ENCODE measurements at places on chromosomes 4 and X.

DNA sequence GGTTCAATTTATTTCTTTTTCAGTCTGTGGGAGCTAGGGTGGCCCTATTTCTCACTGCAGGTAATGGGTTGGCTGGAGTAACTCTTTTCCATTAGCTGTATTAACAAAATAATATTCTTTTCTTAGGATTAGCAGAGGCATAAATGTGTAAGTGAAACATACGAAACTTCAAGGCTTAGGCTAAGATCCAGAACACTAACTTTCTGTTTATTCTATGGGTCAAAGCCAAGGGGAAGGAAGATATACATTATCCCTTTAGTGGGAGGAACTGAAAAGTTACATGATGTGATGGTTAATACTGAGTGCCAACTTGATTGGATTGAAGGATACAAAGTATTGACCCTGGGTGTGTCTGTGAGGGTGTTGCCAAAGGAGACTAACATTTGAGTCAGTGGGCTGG is 66.4 kb downstream of the DCAF8L2 start:
- DNase-seq = no peak

DNA sequence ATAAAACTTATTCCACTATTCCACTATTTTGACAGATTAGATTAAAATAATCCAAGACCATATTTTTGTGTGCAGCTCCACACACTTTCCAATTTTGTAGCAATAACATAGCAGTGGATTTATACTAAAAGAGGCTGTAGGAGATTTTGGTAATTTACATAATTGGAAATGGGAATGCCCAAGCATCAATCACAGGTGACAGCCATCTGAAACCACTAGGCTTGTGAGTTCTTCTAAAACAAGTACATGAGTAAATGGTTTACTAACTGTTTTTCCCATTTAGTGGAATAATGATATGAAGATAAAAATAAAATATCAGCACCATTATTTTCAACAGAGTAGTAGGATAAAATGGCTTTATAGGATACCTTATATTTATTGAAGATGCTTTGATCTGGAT is 4.4 kb downstream of the ANK2 start:
- DNase-seq = no peak

DNA sequence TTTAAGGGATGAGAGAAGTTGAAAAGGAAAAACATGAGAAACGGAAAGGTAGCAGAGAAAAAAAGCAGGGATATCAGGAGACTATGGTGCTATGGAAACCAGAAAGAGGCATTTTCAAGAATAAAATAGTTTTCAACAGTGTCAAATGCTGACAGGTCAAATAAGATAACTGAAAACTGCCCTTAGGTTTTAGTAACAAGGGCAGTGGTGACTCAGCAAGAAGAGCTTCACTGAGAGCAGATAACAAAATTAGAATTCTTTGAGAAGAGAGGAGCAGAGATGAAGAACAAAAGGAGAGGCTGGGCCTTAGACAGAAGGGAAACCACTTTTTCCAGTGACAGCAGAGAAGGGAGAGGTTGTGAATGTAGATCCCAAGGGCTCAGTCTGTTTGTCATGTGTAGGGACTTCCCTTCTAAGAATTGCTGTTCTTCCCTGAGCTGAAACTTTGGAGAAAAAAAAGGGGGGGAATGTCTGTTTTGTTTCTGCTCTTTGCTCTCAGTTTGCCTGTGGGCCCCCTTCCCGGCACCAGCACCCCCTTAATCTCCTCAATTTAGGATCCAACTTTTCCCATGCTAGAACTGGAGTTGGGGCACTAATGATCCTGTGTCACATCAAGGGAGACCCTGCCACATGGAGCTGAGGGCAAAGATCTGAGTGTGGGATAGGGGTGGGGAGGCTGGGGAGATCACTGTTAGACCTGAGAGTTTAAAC is 26.8 kb upstream of the MAGEA10 start:
- no peak for DNase-seq

DNA sequence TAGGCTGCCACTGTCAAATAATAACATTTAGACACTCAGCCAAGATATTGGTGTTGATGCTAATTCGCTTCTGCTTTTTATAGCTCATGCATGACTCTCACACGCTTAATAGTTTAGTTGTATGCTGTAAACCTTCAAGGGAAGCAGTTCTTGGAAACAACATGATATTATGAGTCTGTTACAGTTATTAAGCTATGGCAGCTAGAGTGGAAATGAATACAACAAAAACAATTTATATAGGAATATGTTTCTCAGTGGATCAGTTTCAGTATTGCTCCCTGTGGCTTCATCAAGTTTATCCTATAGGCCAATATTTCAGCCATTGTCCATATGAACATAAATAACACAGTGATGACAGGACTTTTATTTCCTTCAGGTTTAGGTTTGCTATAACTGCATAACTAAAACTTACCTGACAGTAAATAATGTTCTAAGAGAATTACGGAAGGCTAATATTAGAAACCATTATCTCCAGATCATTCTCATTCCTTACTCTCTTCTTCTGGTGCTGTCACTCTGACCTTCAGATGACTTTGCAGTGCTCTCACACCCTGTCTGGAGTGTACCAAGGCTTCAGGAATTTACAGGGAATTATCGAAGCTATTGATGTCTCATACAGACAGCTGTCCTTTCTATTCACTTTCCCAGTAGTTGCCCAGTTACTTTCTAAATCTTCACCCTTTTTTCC is 555.0 kb downstream of the ANKRD50 start:
- DNase-seq = no peak

- DNase-seq = no peak
These were observed 129.1 kb downstream of the EGF start for GRCh38 chr4:110041735-110042134.

DNA sequence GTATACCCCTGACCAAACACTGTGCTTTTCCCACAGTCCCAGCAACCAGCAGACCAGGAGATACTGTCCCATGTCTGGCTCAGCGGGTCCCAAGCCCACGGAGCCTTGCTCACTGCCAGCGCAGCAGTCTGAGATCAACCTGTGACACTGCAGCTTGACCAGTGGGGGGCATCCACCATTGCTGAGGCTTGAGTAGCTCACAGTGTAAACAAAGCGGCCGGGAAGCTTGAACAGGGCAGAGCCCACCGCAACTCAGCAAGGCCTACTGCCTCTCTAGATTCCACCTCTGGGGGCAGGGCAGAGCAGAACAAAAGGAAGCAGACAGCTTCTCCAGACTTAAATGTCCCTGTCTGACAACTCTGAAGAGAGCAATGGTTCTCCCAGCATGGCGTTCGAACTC is 58.1 kb downstream of the SLC10A6 start:
- DNase-seq = no peak

DNA sequence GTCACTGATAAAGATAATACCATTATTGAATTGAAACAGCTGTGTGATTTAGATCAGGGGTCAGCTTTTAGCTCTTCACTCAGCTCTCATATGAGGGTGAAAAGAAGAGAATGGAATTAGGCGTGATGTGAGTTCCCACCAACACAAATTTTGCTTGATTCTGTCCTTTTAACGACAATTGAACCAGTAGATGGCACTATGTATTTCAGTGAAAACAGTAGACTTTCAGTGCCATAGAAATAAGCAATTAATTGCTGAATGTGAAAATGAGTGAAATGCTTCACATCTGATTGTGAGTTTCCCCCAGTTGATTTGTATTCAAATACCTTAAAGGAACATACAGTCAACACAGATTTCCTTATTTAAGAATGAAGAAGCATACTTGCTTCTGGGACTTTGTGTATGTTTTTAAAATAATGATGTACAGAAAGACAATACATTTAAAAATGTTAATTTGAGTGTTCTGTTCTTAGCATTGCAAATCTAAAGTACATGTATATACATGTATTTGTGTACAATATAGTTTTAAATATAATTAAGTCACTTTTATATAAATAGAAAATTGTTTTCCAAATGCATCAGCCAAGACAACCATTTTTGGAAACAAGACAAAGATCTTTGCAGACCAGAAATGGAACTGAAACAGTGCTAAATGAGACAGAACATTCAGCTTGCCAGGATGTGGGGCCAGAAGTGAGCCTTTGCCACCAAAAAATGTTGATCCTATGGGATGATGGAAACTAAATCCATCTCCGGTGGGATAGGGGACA is 178.8 kb downstream of the SNCA start:
- peak; percentile 66 for DNase-seq

DNA sequence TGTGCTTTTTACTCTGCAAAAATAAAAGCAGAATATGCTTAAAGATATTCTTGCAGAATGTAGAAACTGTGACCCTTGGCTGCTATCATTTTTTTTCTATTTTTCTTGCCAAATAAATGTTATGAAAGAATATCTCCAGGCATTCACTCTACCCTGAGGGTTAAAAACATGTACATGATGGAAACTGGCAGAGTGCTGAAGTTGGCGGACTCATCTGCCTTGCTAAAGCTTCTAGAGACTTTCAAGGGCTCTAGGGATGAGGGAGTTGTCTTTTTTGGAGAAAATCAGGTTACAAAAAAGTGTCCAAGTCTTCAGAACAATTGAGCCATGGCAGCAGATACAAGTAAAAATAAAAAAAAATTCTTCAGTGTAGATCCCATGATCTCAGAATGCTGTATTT is 40.5 kb upstream of the NRK start:
- DNase-seq = no peak

DNA sequence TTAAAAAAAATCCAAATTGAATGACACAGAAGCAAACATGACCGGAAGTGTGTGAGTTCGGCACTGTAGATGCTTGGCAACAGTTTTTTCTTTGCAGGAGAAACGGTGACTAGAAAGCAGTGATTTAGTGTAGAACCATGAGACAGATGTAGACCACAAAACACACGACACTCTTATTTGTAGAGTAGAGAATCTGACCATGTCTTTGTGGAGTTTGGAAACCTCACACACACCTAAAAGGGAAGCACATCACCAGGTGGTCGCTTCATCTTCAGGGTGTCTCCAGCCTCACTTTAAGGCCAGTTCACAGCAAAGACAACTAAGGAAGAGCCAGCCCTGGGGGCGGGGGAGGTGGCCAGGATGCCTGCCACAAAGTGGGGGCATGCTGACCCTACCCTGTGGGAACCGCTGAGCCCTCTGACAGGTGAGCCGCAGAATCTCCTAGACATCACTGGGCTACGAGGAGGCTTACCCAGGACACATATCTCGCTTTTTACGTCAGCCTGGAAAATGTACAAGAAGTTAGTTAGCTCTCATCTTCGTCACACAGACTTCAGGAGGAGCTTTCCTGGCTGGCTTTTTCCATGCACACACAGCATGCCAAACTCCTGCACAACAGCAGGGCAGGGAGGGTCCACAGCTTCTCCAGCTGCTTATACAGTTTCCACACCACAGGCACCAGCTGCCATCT is 64.4 kb upstream of the PDLIM3 start:
- DNase-seq = no peak

DNA sequence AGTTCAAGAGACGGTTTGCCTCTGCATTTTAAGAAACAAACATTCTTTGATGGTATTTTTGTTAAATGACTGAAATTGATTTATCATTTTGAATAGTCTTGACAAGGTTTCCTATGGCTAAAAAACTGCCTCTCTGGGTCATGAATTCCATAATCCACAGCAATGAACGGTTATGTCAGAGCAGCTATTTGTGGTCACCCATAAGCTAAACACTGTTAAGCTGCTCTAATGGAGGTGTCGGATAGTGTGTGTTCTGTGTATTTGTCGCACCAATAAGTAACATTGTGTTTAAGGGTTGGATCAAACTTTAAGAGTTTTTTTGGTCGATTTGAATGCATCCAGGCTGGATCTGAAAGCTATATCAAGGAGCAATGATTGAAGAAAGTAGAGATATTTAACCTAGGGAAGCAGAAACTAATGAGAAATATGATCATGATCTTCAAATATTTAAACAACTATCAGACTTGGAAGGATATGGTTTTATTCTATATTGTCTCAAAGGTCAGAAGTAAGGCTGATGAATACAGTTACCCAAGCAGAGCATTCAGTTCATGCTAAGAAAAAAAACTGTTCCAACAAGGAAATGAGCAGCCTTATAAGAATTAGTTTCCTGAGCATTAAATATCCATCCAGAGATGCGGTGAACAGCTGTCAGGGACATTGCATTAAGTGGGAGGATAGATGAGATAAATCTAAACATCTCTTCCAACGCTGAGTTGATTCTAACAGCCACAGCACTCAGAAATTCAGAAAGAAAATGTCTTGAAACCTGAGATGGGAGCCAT is 232.3 kb upstream of the RPS6KA3 start:
- DNase-seq = no peak

GRCh38 chr4:74654230-74654681 is 140.1 kb downstream of the BTC start:
- no peak for DNase-seq

DNA sequence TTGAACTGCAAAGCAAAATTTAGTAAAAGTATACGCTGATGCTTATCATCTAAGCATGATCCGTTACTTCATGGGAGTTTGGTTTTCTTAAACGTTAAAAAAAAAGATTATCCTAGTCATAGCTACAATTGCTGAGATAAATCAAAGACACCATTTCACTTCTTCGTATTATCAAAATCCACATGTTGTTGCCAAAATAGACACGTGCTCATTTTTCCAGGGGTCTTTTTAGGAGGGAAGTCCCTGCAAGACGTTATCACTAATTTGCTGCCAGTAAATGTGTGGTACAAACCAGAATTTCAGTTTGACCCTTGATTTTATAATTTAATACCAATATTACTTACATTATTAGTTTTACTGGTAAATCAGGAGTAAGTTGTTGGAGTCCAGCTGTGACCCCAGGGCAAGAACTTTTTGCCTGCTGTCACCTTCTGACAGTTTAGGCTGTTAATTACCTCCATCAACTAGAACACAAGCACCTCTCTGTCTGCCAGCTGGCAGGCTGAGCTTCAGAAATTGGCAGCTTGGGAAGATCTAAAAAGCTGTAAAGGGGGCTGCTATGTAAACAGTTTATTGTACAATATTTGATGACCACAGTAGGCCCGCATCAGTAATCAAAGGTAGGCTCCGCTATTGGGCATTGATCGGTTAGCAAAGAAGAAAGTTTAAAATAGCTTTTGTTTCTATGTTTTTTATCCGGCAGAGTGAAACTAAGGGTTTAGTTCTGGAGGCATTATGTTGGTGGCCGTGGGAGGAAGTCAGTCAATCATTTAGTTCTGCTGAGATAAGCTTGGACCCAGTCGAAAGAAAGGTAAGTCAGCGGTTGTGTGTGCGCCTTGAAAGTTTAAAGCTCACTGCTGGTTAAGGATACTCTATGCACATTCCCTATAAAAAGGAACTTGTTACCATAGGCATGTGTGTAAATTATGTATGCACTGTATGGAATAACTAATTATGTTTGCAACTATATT is 196.4 kb downstream of the FBXO8 start:
- no peak for DNase-seq

DNA sequence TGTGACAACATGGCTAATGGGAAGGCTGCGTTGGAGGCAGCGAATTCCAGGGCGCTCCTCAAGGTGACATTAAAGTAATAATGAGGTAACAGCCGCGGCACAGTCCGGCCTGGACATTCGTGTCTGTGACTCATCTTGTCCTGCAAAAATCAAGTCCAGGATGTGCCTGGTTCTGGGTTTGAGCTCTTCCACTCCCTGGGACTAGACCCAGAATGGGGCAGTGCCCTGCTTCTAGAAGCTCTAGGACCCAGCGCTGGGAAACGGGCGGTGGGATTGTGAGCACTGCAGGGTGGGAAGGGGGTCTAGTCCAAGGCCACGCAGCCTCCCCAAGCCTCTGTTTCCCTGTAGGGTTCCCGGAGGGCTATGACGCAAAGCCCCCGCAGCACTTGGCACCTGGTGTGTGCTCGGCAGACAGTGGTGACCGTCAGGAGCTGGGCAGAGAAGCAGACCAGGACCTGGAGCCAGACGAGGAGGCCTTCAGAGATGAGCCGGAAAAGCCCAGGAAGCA is 34.9 kb downstream of the HMX1 start:
- DNase-seq = no peak

GRCh38 chr4:137432446-137433311 is 99.6 kb downstream of the PCDH18 start:
- no peak for DNase-seq

- no peak for DNase-seq
These were observed 10.7 kb upstream of the LRBA start for GRCh38 chr4:151025759-151026158.
